NCI-H2171 (cell line): ENCODE measurements at places on chromosomes 5 and 9.

- no peak for DNase-seq
These were observed 71.1 kb downstream of the ALDH7A1 start for GRCh38 chr5:126523818-126524510.

DNA sequence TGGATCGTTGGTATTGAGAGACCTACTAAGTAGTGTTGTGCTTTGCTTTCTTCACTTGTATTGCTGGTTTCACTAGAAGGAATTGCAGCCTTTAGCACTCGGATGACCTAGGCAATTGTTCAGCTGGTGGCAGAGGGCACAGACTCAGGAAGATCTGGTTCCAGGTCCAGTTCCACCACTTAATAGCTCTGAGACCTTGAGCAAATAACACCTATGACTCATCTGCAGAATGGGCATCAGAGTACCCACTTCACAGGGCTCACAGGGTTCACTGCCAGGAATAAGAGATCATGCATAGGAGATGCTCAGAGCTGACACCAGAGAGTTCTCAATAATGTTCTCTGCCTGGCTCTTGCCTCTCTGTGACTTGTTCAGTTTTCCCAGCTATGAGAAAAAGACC is 133.6 kb downstream of the SIL1 start:
- DNase-seq, result no peak

DNA sequence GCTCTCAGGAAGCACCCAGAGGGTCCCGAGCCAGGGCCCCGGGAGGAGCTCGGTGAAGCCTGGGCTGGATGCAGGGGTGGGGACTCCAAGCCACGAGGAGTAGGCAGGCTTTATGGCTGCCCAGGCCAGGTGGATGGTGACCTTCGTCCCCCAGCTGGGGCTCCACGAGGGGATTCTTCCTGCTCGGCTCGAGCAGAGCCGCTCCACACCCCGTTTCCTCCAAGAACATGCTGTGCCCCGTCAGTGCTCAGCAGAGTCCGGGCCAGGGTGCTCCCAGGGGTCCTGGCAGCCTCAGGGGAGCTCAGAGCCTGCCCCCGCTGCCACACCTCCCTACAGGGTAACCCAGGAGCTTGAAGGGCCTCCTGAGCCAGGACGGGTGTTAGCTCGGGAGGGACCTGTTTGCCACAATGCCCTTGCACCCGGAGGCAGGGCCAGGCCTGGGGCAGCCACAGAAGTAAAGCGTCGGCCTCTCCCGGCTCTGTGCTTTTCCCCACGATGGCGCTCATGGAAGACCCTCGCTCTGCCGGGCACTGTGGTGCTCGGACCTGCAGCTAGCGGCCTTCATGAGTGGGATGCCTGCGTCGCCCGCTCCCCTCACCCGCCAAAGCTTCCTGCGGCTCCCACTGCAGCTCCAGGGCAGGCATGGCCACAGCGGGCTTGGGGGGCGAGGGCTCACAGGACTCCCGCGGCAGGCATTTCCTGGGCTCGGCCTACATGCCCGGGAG is 86.8 kb downstream of the KCNT1 start:
- DNase-seq, result no peak

DNA sequence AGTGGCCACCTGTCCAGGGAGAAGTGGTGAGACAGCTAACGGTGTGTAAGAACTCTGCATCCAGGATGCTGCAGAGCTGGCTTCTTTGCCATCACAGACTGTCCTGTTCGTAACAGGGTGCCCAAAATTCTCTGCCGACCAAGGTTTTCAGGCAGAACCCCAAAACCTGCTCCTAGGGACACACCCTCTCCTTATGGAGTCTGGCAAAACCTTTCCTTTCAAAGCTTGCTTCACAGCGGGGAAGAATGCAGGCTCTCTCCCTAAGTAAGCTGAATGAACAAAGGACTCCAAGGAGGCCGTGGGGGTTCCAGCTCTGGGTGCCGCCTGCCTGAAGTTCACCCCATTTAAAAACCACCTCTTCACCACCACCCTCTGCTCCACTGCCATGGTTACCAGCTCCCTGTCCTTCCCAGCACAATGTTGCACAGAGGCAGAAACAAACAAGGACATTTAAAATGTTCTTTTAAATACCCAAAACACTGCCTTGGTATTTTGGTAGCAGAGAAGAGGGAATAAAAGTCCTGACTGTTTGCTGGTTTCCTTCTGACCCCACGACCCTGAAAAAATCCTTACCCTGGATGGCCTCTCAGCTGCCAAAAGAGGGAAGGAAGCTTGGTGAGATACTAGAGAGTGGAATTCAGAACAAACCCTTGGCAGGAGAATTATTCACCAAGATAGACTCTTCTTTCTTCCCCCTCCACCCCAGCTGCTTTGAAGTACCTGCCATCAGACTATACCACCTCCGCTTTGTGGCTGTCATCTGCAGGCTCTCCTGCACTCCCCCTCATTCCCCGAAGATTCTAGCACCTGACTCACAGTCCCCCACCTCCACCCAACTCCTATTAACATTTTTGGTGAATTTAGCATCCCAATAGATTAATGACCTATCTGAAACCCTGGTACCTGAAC is 7.1 kb upstream of the KLF9 start:
- no peak for DNase-seq

- DNase-seq, result no peak
These were observed 26.6 kb downstream of the WNT8A start for GRCh38 chr5:138110266-138110963.

- no peak for DNase-seq
These were observed 47.1 kb upstream of the C5orf47 start for GRCh38 chr5:173941758-173942401.

- DNase-seq, result no peak
These were observed 75.8 kb downstream of the POU5F2 start for GRCh38 chr5:93665648-93666047.

DNA sequence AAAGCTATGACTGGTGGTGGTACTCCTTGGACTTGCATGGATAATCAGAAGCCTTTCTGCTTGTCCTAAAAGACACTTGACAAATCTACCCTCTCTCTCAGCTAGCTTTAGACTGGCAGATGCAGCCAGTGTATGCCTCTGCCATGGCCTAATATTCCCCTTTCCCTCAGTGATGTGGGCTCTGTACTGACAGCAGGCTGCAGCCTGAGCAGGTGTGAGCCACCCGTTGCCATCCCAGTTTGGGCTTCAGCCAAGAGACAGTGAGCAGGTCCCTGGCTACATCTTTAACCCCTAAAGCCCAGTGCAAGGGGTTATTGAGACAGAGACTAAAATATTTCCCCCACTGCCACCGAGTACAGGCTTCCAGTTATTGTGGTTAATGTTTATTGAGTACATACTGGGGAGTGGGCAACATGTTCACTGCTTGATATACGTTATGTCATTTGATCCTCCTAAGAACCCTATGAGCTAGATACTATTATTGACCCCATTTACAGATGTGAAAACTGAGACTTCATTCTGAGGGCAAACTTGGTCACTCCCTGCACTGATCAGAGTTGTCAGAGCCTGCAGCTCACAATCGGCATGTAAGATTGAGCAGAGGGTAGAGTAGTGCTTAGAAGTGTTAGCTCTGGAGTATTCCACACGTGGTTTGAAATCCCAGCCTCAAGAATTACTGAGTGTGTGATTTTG is 254.2 kb downstream of the ARHGAP26 start:
- peak; percentile 82 for DNase-seq

DNA sequence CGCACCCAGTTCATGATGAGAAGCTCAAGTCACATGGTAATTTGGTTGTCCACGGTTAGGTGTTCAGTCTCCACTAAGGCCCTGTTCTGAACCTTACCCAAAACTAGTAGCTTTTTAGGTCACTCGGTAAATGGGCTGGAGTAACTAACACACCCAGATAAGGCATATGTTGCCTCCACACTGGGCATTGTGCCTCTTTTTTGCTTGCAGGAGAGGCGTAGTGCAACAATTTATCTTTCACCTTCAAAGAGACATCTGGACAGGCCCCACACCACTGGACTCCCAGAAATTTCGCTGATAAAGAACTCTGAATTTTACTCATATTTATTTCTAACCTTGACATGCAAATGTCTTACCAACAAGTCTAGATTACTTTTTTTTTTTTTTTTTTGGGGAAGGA is 16.8 kb upstream of the PTGES start:
- no peak for DNase-seq

DNA sequence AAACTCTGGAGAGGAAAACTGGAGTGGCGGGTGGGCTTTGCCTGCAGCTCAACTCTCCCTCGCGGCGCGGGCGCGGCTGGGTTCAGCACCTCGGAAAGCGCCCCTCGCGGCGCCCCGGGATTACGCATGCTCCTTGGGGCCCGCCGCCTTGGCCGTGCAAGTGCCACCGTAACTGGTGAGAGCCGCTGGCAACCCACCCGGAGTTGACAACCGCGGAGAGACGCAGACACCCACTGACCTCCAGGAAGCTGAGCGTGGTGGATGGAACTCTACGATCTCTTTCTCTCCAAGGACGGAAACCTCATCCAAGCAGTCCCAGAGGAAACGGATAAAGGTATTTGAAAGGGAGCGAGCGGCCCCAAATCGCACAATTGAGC is 194 bp upstream of the RXFP3 start:
- DNase-seq, result no peak

- no peak for DNase-seq
These were observed 34.8 kb downstream of the ACOT12 start for GRCh38 chr5:81359108-81359507.

- DNase-seq, result no peak
These were observed 10.8 kb upstream of the CCDC69 start for GRCh38 chr5:151234476-151235238.

DNA sequence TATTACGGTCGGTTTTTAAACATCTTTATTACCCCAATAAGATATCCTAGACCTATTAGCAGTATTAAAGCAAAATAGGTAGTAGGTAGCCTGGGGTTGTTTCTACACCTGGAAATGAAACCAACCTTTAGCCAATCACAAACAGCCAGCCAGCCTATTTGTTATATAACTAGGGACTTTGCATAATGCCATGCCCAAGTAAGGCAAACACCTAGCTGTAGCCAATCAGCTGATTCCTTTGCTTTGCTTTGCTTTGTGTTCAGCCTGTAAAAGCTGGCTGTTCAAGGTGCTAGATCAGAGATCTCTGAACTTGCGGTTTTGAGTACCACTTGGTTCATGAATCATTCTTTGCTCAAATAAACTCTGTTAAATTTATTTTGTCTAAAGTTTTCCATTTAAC is 46.5 kb upstream of the SETD9 start:
- no peak for DNase-seq

DNA sequence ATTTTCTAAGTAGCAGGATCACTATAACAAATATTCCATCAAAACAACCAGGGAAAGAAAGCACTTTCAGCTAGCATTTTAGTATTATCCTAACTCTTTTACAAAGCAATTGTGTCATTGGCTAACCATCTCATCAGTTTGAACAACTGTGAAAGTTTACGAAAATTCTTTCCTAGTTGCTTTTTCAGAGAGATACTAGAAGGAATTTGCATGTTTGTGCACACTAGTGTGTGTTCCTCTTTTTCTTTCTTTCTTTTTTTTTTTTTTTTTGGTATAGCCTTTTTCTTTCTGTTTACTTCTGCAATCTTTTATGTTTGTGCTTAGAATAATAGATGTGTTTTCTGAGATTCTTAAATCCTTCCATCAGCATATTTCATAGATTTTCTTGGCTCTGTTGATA is 124.7 kb upstream of the SEMA6A start:
- no peak for DNase-seq

GRCh38 chr9:32728181-32728580 is 55.2 kb upstream of the TMEM215 start:
- DNase-seq, result no peak

DNA sequence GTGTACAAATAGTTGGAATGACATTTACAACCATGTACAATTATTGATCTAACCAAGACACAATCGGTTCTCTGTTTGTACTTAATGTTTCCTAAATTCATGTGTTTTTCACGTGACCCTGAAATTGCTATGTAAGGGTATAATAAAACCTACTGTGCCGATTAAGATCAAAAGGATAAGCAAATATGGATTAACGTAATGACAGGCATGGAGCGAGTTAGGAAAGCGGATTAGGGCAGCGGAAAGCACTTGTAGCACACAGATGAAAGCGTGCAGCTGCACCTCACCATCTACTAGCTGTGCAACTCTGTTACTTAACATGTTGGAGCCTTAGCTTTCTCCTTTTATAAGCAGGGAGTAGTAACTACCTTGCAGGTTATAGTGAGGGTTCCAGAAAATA is 38.3 kb upstream of the ZFYVE16 start:
- DNase-seq, result no peak

DNA sequence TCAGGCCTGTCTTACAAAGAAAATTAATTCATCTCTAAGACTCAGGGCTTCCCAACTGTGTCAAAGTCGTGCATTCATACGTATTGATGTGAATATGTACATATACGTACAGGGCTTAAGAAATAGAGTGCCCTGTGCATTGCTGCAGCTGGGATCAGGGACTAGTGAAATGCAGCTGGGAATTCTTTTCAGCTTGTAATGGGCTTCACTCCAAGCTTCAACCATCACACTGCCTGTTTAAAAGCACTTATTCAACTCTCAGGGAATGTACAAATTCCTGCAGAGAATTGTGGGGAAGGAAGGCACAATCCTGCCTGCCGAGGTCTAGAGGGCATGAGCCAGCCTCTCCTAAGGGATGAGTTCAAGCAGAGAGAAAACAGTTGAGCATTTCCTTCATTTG is 59.6 kb upstream of the MAN2A1 start:
- DNase-seq, result no peak

DNA sequence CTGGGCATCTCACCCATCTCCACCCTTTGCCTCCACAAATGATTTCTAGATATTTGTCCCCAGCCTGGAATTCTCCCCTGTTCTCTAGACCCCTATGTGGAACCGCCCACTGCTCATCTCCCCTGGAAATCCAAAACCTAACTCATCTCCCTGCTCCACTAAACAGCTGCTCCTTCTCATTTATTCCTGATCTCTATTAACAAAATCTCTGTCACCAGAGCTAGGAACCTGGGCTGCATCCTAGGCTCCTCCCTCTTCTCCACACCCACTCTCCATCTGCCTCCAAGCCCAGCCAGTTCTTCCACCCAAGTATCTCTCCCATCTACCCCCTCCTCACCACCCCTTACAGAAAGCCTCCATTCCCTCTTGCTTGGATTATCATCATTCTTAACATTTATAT is 24.0 kb upstream of the SYNPO start:
- DNase-seq, result peak; percentile 77

GRCh38 chr5:133376986-133377385 is 235.4 kb downstream of the FSTL4 start:
- no peak for DNase-seq

- DNase-seq, result no peak
These were observed 223 bp downstream of the NR3C1 start for GRCh38 chr5:143403334-143403592.

DNA sequence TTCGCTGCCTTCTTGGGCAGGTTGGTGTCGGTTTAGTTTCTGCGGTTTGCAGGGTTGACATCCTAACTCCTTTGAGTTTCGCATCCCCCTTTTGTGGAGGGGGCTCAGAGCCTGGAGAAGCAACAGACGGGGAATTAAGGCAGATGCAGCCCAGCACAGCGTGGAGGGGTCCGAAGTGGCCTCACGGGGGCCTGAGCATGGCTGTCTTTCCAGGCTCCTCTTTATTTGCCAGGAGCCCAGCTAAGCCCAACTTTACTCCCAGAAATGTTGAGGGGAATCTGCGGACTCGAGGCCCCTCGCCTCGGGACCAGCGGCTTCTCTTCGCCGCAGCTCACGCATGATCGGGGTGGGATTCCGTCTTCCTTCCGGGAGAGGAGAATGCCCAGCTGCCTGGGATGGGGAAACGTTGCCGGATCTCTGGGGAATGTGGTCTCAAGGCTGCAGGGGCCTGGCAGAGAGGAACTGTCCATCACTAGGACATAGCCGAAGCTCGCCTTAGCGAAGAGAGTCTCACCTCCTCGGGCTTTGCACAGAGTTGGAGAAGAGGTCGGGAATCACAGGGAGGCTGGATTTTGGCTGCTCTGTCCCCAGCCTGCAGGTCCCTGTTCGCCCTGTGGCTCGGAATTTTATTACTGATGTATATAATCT is 1.3 kb downstream of the RAI14 start:
- no peak for DNase-seq

- DNase-seq, result no peak
These were observed 10.4 kb upstream of the CMBL start for GRCh38 chr5:10317825-10318682.
